ENCODE measurements at places on chromosomes 7 and 10.

- DNase-seq, result no peak
These were observed 16.9 kb downstream of the C10orf53 start for GRCh38 chr10:49696311-49696710.

GRCh38 chr10:93039721-93040120, 20.9 kb upstream of the CYP26C1 start:
- DNase-seq, result no peak

DNA sequence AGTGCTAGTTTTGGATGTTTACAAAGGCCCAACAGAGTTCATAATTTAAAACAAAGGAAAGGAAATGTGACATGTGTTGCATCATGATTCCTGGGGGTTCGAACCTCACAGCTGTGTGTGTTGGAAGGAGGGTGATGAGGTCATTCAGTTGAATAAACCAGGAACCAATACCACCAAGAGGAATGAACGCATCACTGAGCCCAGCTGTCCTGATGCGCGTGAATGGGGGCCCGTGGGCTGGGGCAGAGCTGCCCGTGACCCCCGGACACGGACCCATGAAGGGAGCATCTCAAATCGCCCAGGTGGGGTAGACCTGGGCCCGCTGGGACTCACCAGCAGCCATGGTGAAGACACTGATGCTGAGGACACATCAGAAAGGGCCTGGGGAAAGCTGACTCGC, 33.0 kb downstream of the BRI3 start:
- no peak for DNase-seq

DNA sequence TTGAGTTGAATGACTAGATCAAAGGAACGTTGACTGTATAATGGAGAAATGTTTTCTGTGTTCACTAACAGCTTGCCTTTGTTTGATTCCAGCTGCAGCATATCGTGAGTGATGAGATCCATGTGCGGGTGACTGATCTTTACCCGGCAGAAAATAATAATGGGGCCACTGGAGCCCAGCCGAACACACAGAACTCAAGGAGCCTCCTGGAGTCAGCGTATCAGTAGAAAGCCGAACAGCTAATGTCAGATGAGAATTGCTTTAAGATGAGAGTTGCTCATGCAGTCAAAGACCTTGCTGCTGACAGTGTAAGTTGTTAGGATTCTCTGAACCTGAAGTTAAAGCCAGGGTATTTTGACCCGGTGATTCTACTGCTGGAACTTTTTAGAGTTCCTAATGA, 34.3 kb upstream of the MTPAP start:
- no peak for DNase-seq

DNA sequence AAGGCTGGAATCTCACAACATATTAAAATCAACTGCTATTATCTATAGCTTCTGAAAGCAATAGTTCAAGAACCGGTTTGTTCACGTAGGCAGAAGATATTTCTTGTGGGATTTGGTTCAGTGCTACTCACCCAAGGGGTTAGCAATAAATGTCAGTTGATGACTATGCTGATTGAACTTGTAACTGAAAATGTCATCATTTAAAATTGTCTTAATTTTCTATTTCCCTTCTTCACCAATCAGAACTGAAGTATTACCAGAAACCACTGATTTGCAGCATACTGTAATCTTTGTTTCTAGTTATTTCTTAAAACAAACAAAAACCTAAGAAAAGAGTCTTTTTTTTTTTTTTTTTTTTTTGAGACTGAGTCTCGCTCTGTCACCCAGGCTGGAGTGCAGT, 46.1 kb downstream of the CPEB3 start:
- DNase-seq, result no peak

DNA sequence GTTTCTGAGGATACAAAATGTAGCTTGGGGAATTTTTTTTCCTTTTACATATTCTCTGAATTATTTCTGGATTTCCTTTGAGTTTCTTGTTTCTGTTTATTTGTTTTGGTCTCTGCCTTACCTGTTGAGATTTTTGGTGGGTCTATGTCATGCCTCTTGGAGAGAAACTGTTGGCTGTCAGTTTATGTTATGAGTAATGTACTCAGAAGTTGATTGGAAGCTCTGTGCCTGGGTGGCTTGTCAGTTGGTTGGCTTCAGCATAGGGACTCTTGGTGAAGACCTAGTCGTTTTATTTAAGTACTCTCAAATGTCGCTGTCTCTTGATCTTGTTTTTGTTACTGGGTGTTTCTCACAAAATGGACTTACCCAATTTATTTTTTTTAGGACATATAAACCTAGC, 132.4 kb downstream of the CDK14 start:
- no peak for DNase-seq

DNA sequence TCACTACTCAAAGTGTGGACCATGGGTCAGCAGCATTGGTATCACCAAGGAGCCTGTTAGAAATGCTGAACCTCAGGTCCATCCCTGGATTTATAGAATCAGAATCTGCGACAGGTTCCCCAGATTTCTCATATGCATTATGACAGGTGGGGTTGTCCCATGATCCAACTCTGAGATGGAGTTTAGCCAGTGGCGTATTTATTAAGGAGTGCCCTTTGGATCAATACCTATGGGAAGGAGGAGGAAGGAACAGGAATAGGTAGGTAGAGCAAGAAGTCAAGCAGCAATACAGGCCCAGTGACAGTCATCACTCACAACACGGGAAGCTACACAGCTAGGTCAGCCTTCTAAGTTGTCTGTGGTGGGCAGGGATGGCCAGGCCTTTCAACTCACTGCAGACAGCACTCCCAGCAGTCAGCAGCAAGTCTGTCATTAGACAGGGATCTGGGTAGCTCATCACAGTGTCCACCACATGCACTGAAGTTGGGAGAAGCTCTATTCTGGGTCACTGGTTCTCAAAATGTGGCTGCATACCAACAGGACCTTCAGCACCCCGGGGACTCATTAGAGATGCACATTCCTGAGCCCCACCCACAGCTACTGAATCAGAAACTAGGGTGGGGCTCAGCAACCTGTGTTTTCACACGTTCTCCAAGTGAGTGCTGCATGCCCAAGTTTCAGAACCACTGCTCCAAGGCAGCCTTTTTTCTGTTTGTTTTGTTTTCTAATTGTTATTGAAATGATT, 532.3 kb upstream of the GALNT17 start:
- DNase-seq, result no peak

- DNase-seq, result no peak
These were observed 36.3 kb upstream of the WDFY4 start for GRCh38 chr10:48648172-48648942.

All from CD4-positive, alpha-beta T cell treated with Interleukin-4 for 1 hour (primary cell).